Hippocampal formation (tissue), 2 donors: ENCODE measurements at places on chromosomes 12 and 14.

- DNase-seq, result no peak
Observed at GRCh38 chr14:105911006-105911847, 384.8 kb downstream of the TMEM121 start.

DNA sequence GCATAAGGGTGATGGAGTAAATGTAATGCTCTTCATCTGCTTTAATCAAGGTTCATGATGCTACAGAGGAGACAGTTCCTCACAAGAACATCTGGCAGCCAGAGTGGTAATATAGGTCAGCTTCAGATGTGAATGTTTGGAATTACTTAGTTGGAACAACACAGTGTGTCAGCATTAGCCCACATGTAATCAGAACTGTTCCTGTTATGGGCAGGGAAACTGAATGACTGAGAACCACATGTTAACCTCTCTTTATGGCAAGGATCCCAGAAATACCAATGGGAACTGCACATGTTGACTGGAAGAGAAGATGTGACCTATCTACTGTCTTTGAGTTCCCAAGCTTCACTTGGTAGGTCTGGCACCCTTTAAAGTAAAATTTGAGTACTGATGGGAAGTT lies 390.1 kb upstream of the PDE3A start:
- no peak for DNase-seq

DNA sequence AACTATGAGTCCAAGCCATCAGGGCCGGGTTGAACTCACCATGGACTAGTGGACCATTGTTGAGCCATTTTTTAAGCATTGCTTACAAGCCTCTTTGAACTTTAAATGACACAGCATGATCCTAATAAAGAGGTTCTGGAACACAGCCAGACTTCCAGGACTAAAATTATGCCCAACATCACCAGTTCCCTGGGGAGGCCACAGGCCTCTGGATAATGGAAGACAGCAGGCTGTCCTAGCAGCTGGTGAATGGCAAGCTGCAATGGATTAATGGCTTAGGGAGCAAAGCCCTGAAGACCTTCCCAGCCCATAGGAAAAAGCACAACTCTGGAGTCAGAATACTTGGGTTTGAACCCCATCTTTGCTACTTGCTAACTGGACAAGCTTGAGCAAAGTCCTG lies 71.3 kb downstream of the FLRT2 start:
- no peak for DNase-seq

DNA sequence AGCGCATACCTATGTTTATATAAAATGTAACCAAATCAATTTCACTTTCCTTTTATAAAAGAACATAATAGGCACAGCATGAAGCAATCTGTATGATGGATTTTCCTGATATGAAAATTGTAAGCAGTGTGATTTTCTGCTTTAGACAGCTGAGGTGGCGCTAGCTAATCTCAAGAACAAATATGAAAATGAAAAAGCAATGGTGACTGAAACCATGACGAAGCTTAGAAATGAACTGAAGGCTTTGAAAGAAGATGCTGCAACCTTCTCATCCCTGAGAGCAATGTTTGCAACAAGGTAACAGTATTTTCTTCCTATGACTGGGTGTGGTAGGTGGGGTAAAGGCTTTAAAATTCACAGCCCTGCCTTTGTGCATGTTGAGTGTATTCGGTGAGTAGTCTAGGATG lies 65.0 kb upstream of the FGD4 start:
- no peak for DNase-seq

- DNase-seq, result no peak
Observed at GRCh38 chr12:83904175-83904574, 1008.4 kb downstream of the SLC6A15 start.

DNA sequence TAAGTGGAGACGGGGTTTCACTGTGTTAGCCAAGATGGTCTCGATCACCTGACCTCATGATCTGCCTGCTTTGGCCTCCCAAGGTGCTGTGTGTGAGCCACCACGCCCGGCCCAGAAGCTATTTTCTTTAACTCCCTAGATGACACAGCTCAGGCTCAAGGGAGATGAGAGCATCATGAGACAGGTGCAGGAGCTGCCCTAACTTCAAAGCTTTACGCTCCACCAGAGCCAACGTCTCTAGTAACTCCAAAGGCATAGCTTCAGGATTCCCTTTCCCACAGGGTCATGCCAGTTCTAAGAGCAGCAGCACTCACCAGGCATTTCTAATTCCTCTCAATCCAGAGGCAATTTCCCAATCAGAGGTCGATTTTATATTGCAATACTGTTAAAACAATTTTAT lies 21.0 kb downstream of the NDUFA12 start:
- no peak for DNase-seq

- DNase-seq, result no peak
Observed at GRCh38 chr12:124224535-124225110, 70.3 kb upstream of the RFLNA start.

- no peak for DNase-seq
Observed at GRCh38 chr14:40402957-40403356, 970.7 kb upstream of the FBXO33 start.

GRCh38 chr14:90905531-90905930 lies 89.3 kb upstream of the TTC7B start:
- DNase-seq, result no peak

DNA sequence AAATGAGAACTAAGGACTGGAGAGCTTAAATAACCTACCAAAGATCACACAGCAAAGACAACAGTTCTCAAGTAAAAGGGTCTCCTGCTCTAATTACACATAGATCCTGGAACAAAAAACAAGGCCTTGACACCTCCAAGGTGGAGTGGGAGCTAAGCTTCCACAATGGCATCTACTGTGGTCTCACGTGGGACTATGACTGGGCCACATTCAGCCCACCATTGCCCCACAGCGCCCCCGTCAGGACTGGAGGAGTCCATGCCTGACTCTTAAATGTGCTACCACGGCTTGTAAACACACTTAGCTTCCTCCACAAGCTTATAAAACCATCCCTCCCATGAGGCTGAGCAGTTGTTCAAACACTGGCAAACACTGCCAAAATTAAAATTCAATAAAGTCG lies 88.5 kb downstream of the GCH1 start:
- no peak for DNase-seq

DNA sequence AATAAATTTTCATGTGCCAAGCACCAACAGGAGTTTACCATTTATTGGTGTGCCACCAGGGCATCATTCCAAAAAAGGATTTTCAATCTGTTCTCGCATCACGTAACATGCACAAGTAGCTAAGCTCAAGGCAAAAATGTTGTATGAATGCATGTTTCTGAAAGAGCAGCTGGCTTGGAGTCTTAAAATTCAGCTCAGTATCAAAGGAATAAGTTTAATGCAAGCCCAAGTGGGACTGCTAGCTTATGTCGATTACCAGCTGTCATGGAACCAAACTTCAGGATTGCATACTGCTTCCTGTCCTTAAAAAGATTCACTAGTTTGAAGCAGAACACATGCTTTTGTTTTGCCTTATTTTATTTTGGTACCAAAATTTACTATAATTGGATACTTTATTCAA lies 437.0 kb downstream of the FSCB start:
- DNase-seq, result no peak

GRCh38 chr12:107493135-107493494 lies 192.5 kb upstream of the PWP1 start:
- no peak for DNase-seq

DNA sequence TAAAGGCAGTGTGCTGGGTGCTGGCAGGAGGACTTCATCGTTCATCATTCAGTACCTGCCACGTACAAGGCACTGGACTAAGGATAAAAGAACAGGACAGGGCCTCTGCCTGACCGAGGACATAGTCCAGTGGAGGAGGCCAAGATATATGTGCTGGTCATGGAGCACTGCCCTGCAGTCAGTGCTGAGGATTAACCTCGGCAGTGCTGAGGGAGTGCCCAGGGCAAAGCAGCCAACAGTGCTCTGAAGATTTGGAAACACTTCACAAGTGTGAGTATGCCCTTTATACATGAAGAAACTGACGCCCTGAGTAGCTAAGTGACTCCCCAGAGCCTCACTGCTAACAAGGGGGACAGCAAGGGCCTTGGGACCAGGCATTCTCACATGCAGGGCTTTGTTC lies 71.4 kb upstream of the RFX4 start:
- no peak for DNase-seq
